Large intestine (tissue), 12 donors: ENCODE measurements at places on chromosomes 11 and 22. TPM values are rescaled to one million over a fixed set of nuclear protein-coding genes. Genes with fewer than 3 reads are reported as not detected.

Gene OPCML
- polyA plus RNA-seq = 1.4 TPM

Gene APOBEC3B
- polyA plus RNA-seq = 3.8 TPM

Gene MAP4K2
- polyA plus RNA-seq = 13.5 TPM

GRCh38 chr22:41403532-41404318, 22.0 kb downstream of the TEF start:
- no peak overlapping the region for H3K27ac ChIP-seq
- H3K4me1 ChIP-seq = peaks cover 10% of the 10 kb centered on the region
- DNase-seq = peak; percentile 86
- H3K4me3 ChIP-seq = no peak overlapping the region

DNA sequence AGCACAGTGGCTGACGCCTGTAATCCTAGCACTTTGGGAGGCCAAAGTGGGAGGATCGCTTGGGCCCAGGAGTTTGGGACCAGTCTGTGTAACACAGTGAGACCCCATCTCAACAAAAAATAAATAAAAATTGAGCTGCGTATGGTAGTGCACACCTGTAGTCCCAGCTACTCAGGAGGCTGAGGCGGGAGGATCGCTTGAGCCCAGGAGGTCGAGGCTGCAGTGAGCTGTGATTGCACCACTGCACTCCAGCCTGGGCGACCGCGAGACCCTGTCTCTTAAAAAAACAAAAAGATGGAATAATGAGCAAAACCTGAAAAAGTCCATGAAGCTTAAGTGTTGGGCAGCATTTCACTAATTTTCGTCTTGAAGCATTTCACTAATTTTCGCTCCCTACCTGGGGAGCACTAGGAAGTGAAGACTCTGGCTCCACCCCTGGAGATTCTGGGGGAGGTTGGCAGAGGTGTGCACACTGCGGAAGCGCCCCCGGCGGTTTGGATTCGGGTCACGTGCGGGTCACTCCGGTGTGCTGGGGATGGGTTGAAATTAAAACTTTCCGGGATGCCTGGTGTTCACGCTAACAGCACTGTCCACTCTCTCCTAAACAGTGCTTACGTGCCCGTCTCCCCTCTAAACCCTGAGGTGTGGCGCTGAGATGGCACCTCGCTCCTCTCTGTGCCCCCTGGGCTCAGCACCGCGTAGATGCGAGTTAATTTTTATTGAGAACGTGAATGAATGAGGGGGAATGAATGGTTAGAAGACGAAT, 906 bp upstream of the NAA40 start:
- peaks cover 7% of the 10 kb centered on the region for H3K4me1 ChIP-seq
- peak overlapping the region; percentile 46 for H3K27ac ChIP-seq
- H3K36me3 ChIP-seq = no peaks in the 10 kb centered on the region
- DNase-seq = no peak
- no peaks in the 10 kb centered on the region for H3K27me3 ChIP-seq
- H3K4me3 ChIP-seq = peak overlapping the region; percentile 45

Gene GGTLC3
- 0.34 TPM for polyA plus RNA-seq

Gene CARD18
- polyA plus RNA-seq = not detected

- H3K27me3 ChIP-seq = no peaks in the 10 kb centered on the region
- DNase-seq = no peak
- H3K36me3 ChIP-seq = peaks cover 9% of the 10 kb centered on the region
- no peak overlapping the region for H3K27ac ChIP-seq
Measured at GRCh38 chr11:130301002-130301401, 13.7 kb downstream of the ZBTB44 start.
